Spinal cord (tissue), 10 donors: ENCODE measurements at places on chromosomes 1 and 21. TPM values are rescaled to one million over a fixed set of nuclear protein-coding genes. Genes with fewer than 3 reads are reported as not detected.

Gene TMEM61
- 0.59 TPM for total RNA-seq

Gene MTARC1
- 19.4 TPM for total RNA-seq

Gene LBR
- 37.2 TPM for total RNA-seq

Gene TSSK3
- 2.4 TPM for total RNA-seq

Gene PIK3R3
- total RNA-seq, result 29.0 TPM

Gene C1orf116
- total RNA-seq, result 0.11 TPM

Gene KRTAP13-1
- total RNA-seq, result not detected

Gene ADAM15
- total RNA-seq, result 29.9 TPM

Gene MROH9
- total RNA-seq, result 0.06 TPM

Gene APOBEC4
- 0.66 TPM for total RNA-seq

Gene RNU1-2
- total RNA-seq, result 4,182 TPM

Gene NHLH1
- 1.4 TPM for total RNA-seq

Gene GPR25
- not detected for total RNA-seq

Gene SPRR2G
- total RNA-seq, result not detected

Gene PLA2G5
- 1.9 TPM for total RNA-seq

Gene HSPB7
- total RNA-seq, result 1.6 TPM

Gene NTRK1
- 2.6 TPM for total RNA-seq

Gene CRYAA
- total RNA-seq, result not detected

Gene TATDN3
- 23.4 TPM for total RNA-seq

Gene BEND5
- total RNA-seq, result 9.1 TPM

Gene INSRR
- 0.40 TPM for total RNA-seq
